Stimulated activated CD4-positive, alpha-beta T cell treated with anti-CD3 and anti-CD28 coated beads, Interleukin-15, amount 100 ng/mL, for 48 hours (primary cell): ENCODE measurements at places on chromosomes 5 and 9.

DNA sequence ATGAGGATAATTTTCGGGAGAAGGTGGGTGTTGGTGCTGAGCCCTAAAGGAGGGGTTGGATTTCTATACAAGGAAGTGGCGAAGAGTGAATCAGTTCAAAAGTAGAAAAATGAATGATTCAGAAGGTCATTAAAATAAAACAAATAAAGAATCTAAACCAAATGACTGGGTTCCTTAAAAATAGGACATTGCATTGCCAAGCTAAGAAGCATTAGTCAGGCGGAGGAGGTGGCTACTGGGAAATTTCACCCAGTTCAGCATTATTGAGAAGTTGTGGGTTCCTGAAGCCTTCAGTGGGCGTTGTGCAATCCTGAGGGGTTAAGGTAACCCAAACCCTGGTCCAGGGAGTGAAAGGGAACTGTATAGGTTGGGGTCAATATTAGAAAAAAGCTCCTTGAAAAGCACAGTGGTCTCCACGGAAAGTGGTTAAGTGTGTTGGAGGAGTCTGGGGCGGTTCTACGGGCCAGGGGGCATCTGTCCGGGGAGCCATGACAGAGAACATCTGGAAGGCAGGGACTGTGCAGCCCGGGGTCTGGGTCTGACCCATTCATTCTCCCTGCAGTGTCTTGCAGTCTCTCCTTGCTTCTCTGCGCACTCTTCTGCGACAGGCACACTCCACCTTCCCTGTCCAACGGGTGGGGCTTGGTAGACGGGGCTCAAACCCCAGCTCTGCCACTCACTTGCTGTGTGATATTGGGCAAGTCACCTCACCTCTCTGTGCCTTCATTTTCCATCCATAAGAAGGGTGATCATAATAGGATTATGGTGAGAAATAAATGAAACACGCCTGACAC lies 27.6 kb upstream of the DUSP1 start:
- no peak for DNase-seq

DNA sequence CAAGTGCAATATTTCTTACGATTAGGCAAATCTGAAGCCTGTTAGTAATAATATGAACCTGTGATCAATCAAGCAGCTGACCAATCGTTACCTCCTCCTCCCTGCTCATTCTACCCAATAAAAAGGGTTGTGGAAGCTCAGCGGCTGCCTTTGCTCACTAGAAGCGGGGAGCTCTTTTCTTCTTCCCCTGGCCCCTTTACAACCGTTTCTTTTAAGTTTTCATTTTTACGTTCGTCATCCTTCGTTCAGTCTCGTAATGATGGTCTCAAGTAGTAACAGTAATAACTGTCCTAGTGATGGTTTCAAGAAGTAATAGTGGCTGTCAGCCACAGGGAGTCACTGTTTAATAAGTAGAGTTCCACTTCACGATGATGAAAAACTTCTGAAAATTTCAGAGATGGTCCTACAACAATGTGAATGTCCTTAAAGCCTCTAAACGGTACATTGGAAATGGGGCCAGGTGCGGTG lies 6.2 kb downstream of the UGT3A2 start:
- DNase-seq: no peak

DNA sequence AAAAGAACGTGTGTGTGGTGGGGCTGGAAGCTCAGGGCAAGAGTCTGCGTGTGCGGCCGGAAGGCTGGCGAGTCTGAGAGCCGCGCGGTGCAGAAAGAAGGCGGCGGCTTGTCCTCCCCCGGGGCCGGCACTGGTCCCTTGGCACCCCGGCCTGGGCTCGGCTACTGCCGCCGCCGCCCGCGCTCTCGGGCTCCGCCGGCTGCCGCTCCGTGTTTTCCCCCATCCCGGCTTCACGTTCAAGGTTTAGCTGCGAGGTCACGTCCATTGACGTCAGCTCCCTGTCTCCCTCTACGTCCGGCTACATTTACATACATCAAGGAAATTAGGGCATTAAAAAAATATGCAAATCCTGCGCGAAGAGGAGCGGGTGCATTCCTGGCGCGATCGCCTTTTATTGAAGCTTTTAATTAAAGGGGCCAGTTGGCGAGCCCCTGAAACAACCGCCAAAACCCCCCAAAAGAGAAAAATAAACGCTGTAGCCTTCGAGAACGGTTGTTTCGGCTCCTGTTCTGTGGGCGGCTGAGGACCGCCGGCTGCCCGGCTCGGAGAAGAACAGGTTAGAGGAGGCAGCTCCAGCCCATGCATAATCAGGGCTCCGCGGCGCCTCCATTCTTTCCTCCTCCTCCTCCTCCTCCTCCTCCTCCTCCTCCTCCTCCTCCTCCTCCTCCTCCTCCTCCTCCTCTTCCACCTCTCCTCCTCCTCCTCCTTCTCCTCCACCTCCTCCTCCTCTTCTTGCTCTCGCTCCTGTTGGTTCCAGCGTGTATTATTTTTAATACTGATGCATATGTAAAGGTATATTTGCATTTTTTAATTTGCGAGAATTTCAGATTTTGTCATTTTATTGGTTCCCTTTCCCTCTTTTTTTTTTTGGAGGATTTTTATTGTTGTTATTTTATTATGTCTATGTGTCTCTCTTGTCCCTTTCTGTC lies 207.0 kb downstream of the MEF2C start:
- DNase-seq: no peak

GRCh38 chr9:120390637-120391190 lies 189.3 kb downstream of the CDK5RAP2 start:
- no peak for DNase-seq

GRCh38 chr5:158406884-158407823 lies 548.2 kb upstream of the CLINT1 start:
- no peak for DNase-seq
